Colonic mucosa (tissue), 4 donors: ENCODE measurements at places on chromosomes 3 and 15. TPM values are rescaled to one million over a fixed set of nuclear protein-coding genes. Genes with fewer than 3 reads are reported as not detected.

GRCh38 chr3:11155341-11156025 is 1.2 kb downstream of the HRH1 start:
- DNase-seq = peak; percentile 73

- DNase-seq = no peak
Observed at GRCh38 chr15:72472992-72473610, 1.0 kb upstream of the ARIH1 start.

GRCh38 chr3:97863031-97863430 is 41.2 kb downstream of the CRYBG3 start:
- DNase-seq = no peak

DNA sequence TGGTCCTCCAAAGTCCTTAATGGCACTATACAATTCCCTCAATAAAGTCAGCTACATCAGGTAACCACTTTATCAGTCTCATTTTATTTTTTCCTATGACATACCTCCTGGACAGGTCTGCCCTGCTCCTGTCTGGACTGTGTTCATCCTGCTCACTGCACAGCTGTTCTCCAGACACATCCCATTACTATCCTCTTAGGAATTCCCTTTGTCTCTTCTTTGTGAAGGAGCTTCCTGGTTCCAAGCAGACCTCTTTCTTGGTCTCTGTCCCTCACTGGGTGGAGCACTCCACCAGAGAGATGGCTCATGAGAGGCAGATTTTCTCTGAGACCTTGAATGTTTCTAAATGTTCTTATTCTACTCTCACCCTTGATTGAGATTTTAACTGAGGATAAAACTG is 60.1 kb downstream of the KY start:
- DNase-seq = no peak

DNA sequence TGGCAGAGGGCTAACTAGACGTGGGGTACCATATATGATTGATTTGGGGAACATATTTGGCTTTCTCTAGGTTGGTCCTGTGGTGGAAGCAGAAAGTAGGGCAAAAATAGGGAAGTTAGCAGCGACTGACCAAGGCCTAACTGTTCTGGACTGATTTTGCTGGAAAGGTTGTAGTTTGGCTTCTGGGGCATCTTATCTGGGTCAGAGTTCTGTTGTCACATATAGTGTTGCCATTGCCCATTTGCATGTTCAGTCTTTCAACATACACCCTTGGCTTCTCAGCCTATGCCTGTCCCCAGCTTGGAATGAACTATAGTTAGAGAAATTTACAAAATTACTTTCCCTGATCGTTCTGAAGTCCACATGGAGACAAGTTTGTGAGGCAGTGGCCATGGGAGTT is 426.5 kb downstream of the TBC1D5 start:
- no peak for DNase-seq

DNA sequence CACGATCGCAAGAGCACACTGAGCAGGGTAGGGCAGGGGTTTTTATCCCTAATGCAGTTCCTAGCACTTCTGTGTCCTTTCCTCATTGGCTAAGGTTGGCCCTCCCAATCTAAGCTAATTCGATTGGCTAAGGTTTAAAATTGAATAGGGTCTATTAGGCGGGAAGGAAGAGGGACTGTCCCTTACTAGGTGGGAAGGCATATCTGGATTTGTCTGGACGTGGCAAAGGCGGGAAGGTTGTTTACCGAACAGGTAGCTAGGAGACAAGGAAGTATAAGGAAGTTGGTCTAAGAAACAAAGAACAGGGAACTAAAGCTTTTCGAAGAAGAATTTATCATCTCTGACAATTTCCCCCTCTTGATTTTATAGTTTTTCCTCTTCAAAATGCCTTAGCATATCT is 24.8 kb upstream of the ATG7 start:
- DNase-seq = no peak

The ATP13A4 gene
- total RNA-seq = 11.0 TPM

DNA sequence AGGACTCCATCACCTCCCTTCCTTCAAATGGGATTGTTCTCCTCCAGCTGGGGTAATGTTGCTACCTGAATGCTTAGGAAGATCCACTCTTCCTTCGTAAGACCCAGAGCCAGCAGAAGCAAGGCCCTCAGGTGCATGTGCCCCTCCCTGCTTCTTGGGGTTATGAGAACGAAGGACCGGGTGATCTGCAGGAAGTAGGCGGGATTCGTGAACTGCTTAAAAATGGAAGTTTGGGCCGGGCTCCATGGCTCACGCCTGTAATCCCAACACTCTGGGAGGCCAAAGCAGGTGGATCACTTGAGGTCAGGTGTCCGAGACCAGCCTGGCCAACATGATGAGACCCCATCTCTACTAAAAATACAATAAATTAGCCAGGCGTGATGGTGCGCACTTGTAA is 8.0 kb downstream of the TLR9 start:
- no peak for DNase-seq

The ADGRG7 gene
- 13.4 TPM for total RNA-seq

DNA sequence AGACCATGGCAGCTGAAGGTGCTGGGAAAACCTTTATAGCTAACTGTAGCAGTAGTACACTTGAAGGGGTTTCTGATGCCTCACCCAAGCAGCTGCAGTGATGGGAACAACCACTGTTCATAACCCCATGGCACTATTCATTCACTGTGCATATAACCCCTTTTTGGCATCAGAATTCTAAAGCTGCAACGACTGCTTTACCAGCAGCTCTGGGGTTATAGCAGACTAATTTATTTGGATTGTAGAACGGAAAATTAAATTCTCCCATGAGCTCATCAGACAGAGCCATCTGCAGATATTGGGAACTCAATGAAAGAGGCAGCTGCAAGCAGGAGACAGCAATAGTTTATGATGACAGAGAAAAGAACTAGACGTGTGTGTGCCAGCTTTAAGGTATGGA is 28.6 kb downstream of the TFDP2 start:
- no peak for DNase-seq

The NANOGP8 gene
- not detected for total RNA-seq

- DNase-seq = no peak
Observed at GRCh38 chr3:33428734-33429133, 11.5 kb downstream of the UBP1 start.

GRCh38 chr3:186509423-186509822 is 34.8 kb downstream of the CRYGS start:
- DNase-seq = no peak

The NEK11 gene
- total RNA-seq = 5.5 TPM

The SLC25A20 gene
- total RNA-seq = 31.5 TPM

DNA sequence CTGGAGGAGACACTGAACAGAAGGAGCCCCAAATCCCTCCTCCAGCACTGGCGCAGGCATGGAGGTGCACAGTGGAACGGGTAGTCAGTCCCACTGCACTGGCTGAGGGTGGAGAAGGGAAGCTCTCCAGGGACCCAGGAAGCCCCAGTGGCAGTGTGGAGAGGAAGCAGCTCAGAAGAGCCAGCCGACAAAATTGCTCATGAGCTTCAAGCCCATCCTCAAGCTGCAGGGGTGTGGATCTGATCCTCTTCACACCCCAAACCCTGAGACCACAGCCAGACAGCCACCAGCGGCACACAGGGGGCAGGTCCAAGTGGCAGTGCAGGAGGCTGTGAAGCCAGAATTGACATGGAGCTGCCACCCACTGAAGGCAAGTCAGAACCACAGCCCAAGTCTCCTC is 32.1 kb downstream of the CYFIP1 start:
- no peak for DNase-seq

DNA sequence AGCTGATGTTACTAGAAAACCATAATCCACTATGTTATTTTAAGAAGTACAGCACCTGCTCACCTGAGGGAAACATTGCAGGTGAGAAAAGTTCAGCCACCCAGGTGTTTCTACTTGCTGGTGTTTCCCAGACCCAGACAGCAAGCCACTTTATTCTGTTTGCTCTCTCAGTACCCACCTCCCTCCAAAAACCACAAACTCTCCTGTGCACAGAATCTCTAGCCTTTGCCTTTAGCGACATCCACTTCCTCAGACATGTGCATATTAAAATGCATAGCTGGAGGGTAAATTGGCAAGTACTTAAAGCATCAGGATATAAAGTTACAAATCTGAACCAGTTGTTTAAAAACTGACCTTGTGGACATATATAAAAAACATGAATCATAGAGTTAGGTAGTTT is 36.7 kb downstream of the VGLL3 start:
- no peak for DNase-seq

The SERF2 gene
- total RNA-seq = 1,223 TPM

- DNase-seq = peak; percentile 57
Observed at GRCh38 chr3:127915115-127915936, at the start of gene KBTBD12. KBTBD12 (plus strand) TSS chr3:127915232; CDS start chr3:127923062, 7,830 bp downstream.

DNA sequence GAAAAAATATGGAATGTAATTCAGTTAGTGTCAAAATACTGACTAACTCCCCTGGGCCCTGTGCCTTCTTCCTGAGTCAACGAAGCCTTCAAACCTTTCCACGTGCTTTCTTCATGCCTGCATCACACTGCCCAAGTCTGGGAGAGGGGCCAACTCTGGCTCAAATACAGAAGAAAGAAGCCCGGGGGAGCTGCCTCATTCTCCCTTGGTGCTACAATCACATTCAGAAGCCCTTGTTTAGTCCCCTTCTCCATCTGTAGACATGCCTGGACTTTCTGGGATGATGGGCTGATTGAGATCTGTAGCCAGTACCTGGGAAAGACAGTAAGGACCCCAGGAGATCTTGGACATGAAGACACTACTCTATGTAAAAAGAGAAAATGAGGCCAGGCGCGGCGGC is 77.8 kb upstream of the GSK3B start:
- peak; percentile 14 for DNase-seq

- DNase-seq = no peak
Observed at GRCh38 chr15:99096173-99096893, 8.5 kb upstream of the SYNM start.

DNA sequence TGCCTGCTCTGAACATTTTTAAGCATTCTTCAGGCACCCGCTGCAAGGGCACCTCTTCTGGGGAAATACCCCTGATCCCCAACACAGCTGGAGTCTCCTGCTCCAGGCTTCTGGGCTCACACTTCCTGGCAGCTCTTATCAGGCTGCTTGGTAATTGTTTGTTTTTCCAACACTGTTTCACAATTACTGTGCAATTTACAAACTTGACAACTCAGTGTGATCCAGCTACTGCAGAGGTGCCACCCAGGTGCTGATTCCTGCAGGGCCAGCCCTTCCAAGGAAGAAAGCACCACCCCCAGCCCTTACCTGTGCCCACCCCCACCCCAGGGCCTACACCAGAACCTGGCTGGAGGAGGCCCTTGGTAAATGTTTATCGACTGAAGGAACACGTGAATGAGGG is 66.5 kb downstream of the MAGEF1 start:
- DNase-seq = peak; percentile 69

The MUC13 gene
- 360 TPM for total RNA-seq

The ITIH1 gene
- total RNA-seq = not detected

GRCh38 chr3:7285505-7285904 is 424.6 kb downstream of the GRM7 start:
- no peak for DNase-seq

GRCh38 chr3:189325454-189325853 is 153.7 kb downstream of the TPRG1 start:
- DNase-seq = no peak

- DNase-seq = no peak
Observed at GRCh38 chr15:27463525-27464088, 492.6 kb downstream of the GABRG3 start.

DNA sequence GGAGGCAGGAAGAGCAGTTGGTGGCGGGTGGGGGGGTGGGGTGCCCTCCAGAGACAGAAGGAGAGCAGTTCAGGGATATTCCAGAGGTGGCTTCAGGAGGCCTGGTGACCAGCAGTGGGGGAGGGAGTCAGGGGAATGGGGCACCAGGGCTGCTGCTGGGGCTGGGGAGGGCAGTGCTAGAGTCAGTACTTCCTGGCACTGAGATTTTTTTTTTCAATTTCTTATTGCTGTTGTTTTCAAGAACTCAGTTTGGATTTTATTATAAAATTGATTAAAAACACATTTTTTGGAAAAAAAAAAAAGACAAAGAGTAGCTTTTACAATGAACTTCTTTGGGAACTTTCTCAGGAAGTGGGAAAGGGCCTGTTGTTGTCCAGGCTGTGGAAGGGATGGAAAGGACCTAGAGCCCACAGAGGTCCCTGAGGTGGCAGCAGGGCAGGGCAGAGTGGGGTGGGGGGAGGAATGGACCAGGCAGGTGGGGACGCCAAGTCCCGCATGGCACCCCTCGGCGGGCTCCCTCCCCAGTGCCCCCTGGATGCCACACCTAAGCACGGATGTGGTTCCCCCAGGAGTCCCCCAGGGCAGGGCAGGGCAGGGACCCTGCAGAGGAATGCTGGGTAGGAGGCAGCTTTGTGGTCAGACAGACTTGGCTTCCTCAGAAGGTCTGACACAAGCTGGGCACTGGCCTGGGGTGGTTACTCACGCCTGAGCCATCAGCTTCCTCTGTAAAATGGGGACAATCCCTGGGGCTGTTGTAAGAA is 8.5 kb upstream of the ANPEP start:
- DNase-seq = no peak

The CTXN2 gene
- 0.07 TPM for total RNA-seq

DNA sequence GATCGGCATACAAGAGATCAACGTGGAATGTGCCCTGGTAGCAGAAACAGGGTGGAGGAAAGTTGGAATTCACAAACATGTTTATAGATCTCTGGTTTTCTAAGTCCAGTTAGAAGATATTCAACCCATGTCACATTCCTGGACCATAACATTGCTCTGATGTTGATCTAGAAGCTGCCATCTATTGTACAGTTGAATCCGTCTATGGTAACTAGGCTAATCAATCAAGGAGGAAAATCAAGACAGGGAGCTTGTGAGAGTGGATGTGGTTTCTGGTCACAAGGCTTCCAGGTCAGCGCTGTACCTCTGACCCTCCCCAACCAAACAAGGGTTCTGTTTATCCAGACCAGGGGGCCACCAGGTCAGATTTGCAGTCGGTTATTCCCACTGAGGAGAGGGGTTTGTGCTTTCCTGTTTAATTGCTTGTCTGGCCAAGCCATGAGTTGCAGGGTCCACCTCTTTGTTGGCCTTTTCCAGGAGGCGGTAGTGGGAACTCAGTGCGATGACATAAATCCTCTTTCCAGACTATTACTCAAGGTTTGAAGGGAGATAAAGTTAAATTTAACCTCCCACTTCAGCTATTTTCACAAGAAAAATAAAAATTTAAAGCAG is 130.3 kb downstream of the SLCO3A1 start:
- DNase-seq = no peak

DNA sequence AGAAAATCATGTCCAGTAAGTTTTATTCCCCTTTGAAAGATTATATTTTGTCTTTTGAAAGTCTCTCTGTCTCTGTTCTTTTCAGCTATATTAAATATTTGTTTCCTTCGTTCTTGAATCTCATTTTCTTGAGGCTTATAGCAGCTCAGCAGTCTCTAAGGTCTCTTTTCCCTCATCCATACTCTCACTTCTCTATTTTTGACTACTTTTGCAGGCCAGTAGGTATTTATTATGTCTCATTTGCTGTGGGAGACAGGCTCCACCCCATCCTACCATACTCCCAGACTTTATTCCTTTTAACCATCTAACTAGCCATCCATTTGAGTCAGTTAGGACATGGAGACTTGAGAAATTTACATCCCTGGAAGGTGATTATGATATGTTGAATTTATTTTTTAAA is 71.0 kb downstream of the FILIP1L start:
- no peak for DNase-seq

The THBS1 gene
- total RNA-seq = 390 TPM

The TPRG1 gene
- total RNA-seq = 1.8 TPM

- DNase-seq = peak; percentile 85
Observed at GRCh38 chr15:80856809-80857377, 77.7 kb downstream of the CEMIP start.
